ENCODE measurements at places on chromosomes 3 and 15. TPM values are rescaled to one million over a fixed set of nuclear protein-coding genes. Genes with fewer than 3 reads are reported as not detected.

GRCh38 chr3:170600005-170600624 lies 14.2 kb upstream of the SLC7A14 start:
- no peak for DNase-seq

- no peak for DNase-seq
Observed at GRCh38 chr3:42117175-42118008, 26.2 kb downstream of the TRAK1 start.

Gene C3orf85
- total RNA-seq: not detected

Gene RUBCN
- 41.0 TPM for total RNA-seq

Gene IL5RA
- 0.40 TPM for total RNA-seq

Measured in cardiac septum (tissue), 1 donor.